ENCODE measurements at places on chromosomes 3 and 15. TPM values are rescaled to one million over a fixed set of nuclear protein-coding genes. Genes with fewer than 3 reads are reported as not detected.
A peak's percentile ranks its signal among the peaks of the same experiment; 100 is the strongest.

SLC9A9 gene
- polyA plus RNA-seq = 32.8 TPM

GRCh38 chr3:149377408-149378364 lies at the start of gene TM4SF1:
TSS of gene TM4SF1 (minus strand) at chr3:149377649. CDS start at chr3:149377547, 102 bp downstream.
- no peak within 1 kb of the TSS for H3K27ac ChIP-seq
- H3K4me3 ChIP-seq = no peak within 1 kb of the TSS
- peak; percentile 60 for DNase-seq
- no peaks in the 10 kb centered on the region for H3K27me3 ChIP-seq
- no peaks in the 10 kb centered on the region for H3K36me3 ChIP-seq

CD86 gene
- polyA plus RNA-seq = 273 TPM

- DNase-seq = peak; percentile 58
- H3K4me1 ChIP-seq = peaks cover 29% of the 10 kb centered on the region
- no peak overlapping the region for H3K4me3 ChIP-seq
- H3K27ac ChIP-seq = peak overlapping the region; percentile 52
Measured at GRCh38 chr3:149442851-149443544, 31.5 kb upstream of the TM4SF4 start.

RMDN3 gene
- 9.8 TPM for polyA plus RNA-seq

LTF gene
- not detected for polyA plus RNA-seq

GNAT1 gene
- polyA plus RNA-seq = not detected

COL6A5 gene
- polyA plus RNA-seq = not detected

GRCh38 chr15:100340721-100341238 lies 995 bp downstream of the ADAMTS17 start:
- H3K27ac ChIP-seq = no peak overlapping the region
- H3K36me3 ChIP-seq = no peaks in the 10 kb centered on the region
- no peak overlapping the region for H3K4me3 ChIP-seq
- DNase-seq = no peak

DTX3L gene
- 17.7 TPM for polyA plus RNA-seq

NEIL1 gene
- 0.52 TPM for polyA plus RNA-seq

- peaks cover 97% of the 10 kb centered on the region for H3K27me3 ChIP-seq
- DNase-seq = no peak
- no peak overlapping the region for H3K27ac ChIP-seq
- H3K4me3 ChIP-seq = no peak overlapping the region
- H3K36me3 ChIP-seq = no peaks in the 10 kb centered on the region
Measured at GRCh38 chr3:181716966-181717365, 5.2 kb downstream of the SOX2 start.

SERPINI2 gene
- polyA plus RNA-seq = 0.24 TPM

GRCh38 chr3:55173504-55173903 lies 245.6 kb upstream of the LRTM1 start:
- no peak overlapping the region for H3K27ac ChIP-seq
- no peak for DNase-seq

GOLGA8J gene
- not detected for polyA plus RNA-seq

DNA sequence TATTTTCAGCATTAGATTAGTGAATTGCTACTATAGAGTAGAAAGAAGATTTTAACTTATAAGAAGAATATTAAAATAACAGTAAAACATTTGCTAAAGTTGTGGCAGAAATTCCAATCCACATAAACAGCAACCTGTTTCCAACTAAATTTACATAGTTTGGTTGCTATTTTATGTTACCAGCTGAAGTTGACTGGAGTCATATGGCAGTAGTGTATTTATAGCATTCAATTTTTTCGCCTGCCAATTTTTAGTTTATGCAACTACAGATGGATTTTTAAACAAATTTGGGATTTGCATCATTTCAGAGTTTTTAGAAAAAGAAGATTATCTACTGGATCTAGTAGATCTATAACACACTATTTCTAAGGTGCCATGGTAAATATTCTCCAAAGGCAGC lies 332.5 kb upstream of the BCHE start:
- H3K27ac ChIP-seq = no peak overlapping the region
- no peaks in the 10 kb centered on the region for H3K27me3 ChIP-seq
- no peaks in the 10 kb centered on the region for H3K4me1 ChIP-seq
- no peaks in the 10 kb centered on the region for H3K36me3 ChIP-seq

KNL1 gene
- polyA plus RNA-seq = 0.38 TPM

- H3K4me3 ChIP-seq = no peak overlapping the region
- H3K27ac ChIP-seq = no peak overlapping the region
- peak; percentile 69 for DNase-seq
- no peaks in the 10 kb centered on the region for H3K27me3 ChIP-seq
- H3K4me1 ChIP-seq = peaks cover 92% of the 10 kb centered on the region
Measured at GRCh38 chr15:40336744-40337122, 4.0 kb downstream of the CCDC9B start.

DNA sequence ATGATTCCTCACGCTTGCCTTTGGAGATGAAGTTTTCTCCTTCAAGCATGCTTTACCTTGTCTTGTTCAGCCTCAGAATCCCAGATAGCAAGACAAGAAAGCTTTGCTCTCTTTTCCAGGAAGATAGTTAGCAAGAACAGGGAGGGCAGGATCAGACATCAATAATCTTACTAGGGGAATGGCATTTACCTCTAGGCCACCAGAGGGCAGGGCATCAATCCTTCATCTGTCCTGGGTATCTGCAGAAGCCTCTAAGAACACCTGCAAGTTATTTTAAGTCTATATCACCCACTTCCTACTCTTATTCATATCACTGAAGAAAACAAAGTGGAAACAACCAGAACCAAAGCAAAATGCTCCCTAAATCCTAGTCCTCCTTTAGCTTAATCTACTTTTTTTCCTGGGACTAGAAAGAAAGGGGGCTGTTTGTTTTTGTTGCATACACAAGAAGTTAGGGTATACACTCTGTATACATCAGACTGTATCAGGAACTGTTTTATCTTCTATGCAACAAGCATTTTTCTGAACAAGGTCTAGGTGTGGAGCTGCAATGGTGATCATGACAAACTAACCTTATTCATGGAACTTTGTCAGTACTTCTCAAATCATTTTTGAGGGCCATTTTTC lies 862.5 kb downstream of the CADM2 start:
- H3K27me3 ChIP-seq = no peaks in the 10 kb centered on the region
- no peak overlapping the region for H3K4me3 ChIP-seq
- H3K4me1 ChIP-seq = no peaks in the 10 kb centered on the region
- H3K27ac ChIP-seq = no peak overlapping the region

GRCh38 chr3:53303549-53303948 lies 43.8 kb downstream of the DCP1A start:
- H3K4me3 ChIP-seq = no peak overlapping the region
- no peak overlapping the region for H3K27ac ChIP-seq
- no peak for DNase-seq
- H3K4me1 ChIP-seq = no peaks in the 10 kb centered on the region

SEMA3G gene
- not detected for polyA plus RNA-seq

- no peaks in the 10 kb centered on the region for H3K4me1 ChIP-seq
- H3K27ac ChIP-seq = no peak overlapping the region
- peak overlapping the region; percentile 19 for H3K4me3 ChIP-seq
Measured at GRCh38 chr15:34160735-34161134, 49.2 kb downstream of the KATNBL1 start.

MESP1 gene
- polyA plus RNA-seq = 0.04 TPM

- H3K4me3 ChIP-seq = no peak overlapping the region
- DNase-seq = no peak
- no peaks in the 10 kb centered on the region for H3K36me3 ChIP-seq
- H3K27ac ChIP-seq = no peak overlapping the region
- H3K4me1 ChIP-seq = no peaks in the 10 kb centered on the region
- no peaks in the 10 kb centered on the region for H3K27me3 ChIP-seq
Measured at GRCh38 chr3:161644891-161645635, 148.5 kb downstream of the OTOL1 start.
